HFF-Myc (cell line): ENCODE measurements at places on chromosomes 13 and 19.

GRCh38 chr13:37923236-37923635 lies 53.7 kb upstream of the TRPC4 start:
- no peak for DNase-seq

DNA sequence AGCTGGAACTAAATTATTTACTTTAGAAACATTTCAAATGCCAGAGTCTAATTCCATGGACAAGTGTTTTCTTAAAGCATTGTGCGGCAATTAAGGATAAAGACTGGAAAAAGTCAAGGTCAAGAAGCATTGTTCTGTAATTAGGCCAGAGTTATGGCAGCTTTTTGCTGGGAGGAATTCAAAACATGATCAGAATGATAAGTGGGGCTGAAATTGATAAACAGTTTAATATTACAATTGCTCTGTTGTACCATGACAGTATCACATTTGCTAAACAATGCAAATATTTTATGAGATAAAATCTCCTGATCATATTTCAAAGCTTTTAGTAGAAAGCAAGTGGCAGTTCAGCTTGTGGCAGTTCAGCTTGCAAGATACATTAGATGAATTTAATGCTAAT lies 513.7 kb downstream of the GPC6 start:
- no peak for DNase-seq

DNA sequence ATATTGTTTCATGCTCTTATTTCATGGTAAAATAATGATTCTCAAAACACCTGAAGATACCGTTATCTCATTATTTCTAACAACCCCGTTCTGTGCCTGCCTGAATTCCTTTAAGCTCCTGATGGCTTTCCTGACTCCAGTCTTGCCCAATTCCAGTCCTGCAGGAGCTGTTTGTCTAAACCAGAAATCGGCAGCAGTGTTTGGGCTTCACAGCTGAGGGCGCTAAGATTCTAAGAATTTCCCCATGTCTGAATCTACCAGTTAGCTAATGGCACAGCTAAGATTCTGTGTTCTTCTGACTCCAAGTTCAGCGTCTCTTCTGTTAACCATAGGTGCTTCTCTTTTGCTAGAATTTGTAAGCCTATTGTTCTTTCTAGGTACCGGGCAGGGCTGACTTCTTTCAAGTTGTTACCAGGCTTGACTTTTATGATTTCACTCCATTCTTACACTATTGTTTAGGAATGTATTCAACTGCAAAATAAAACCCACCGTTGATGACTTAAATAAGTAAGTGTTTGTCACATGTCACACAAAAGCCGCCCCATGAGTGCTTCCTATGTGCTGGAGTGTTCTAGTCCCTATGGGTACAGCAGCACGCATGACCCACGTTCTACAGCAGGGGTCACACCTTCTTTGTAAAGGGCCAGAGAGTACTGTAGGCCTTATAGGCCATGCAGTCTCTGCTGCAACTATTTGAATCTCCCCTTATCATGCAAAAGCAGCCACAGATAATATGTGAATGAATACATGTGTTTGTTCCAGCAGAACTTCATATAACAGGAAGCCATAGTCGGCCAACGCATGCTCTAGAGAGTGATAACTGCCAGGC lies 168.3 kb upstream of the RNF113B start:
- no peak for DNase-seq

DNA sequence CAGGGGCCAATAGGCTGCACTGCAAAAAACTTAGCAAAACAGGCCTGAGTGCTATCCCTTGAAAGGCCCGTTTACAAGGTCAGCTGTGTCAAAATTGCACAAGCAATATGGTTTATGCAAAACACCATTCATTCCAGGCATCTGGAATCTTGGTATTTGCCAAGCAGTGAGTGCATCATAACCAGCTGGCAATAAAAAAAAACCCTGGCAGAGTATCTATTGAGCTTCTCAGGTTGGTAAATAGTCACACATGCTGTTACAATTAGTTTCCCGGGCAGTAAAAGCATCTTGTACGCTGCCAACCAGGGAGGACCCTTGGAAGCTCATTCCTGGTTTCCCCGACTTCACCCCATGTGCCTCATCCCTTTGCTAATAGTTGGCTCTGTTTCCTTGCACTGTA lies 21.3 kb downstream of the ZNF77 start:
- peak; percentile 70 for DNase-seq
